Fibroblast of the conjunctiva (primary cell): ENCODE measurements at places on chromosomes 5 and 9.

DNA sequence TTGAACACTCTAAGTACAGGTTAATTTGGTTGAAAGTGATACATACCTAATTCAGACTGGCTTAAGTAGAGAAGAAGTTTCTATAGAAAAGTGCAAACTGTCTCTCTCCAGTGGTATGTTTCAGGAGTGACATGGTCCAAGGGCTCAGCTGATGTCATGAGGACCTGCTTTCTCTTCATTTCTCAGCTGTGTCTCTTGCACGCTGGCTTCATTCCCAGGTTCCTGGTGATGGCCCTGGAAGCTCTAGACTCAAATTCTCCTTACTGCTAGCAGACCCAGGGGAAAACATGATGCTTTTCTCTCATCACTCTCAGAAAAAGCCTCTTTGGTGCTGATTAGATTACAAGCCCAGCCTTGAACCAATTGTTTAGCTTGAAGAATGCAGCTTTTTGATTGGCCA lies 211.9 kb upstream of the CLINT1 start:
- DNase-seq: no peak

- DNase-seq: no peak
Measured at GRCh38 chr5:143037071-143037470, 266.9 kb downstream of the ARHGAP26 start.

GRCh38 chr5:58040044-58040443 lies 419.8 kb downstream of the PLK2 start:
- no peak for DNase-seq

- no peak for DNase-seq
Measured at GRCh38 chr9:13069498-13069897, 210.0 kb downstream of the MPDZ start.

GRCh38 chr9:136117916-136118319 lies 757 bp downstream of the TMEM250 start:
- no peak for DNase-seq
